Esophagus squamous epithelium (tissue), 5 donors: ENCODE measurements at places on chromosomes 6 and 20. TPM values are rescaled to one million over a fixed set of nuclear protein-coding genes. Genes with fewer than 3 reads are reported as not detected.

SLC17A2 gene
- not detected for total RNA-seq

MCHR2 gene
- not detected for total RNA-seq

HLA-DRB5 gene
- not detected for total RNA-seq

RSPH3 gene
- 8.0 TPM for total RNA-seq

OPRL1 gene
- total RNA-seq = 0.34 TPM

GSS gene
- total RNA-seq = 65.6 TPM

RMND1 gene
- 4.6 TPM for total RNA-seq

COL20A1 gene
- not detected for total RNA-seq

PI3 gene
- 14.1 TPM for total RNA-seq

RSPO3 gene
- total RNA-seq = 7.1 TPM

RAET1E gene
- total RNA-seq = 63.7 TPM

STMND1 gene
- total RNA-seq = not detected

SPTLC3 gene
- total RNA-seq = 7.1 TPM

POLR1C gene
- 34.3 TPM for total RNA-seq

DYNLT2 gene
- 1.4 TPM for total RNA-seq

OLIG3 gene
- total RNA-seq = not detected

LPIN3 gene
- total RNA-seq = 36.2 TPM

RIOK1 gene
- total RNA-seq = 9.3 TPM

BTN1A1 gene
- total RNA-seq = not detected

PGK2 gene
- total RNA-seq = not detected

ZSCAN16 gene
- 2.8 TPM for total RNA-seq

SNX9 gene
- 39.9 TPM for total RNA-seq

APOM gene
- 0.76 TPM for total RNA-seq

TXLNB gene
- 0.32 TPM for total RNA-seq
